A549 (cell line): ENCODE measurements at places on chromosomes 6 and 20. TPM values are rescaled to one million over a fixed set of nuclear protein-coding genes. Genes with fewer than 3 reads are reported as not detected.

The PRDM13 gene
- polyA plus RNA-seq: 0.41 to 0.59 TPM (median 0.44 TPM) in 3 replicates

GRCh38 chr6:92989656-92990055 is 429.7 kb downstream of the EPHA7 start:
- DNase-seq: no peak

GRCh38 chr6:13425943-13426931 is 61.2 kb downstream of the GFOD1 start:
- DNase-seq: no peak

DNA sequence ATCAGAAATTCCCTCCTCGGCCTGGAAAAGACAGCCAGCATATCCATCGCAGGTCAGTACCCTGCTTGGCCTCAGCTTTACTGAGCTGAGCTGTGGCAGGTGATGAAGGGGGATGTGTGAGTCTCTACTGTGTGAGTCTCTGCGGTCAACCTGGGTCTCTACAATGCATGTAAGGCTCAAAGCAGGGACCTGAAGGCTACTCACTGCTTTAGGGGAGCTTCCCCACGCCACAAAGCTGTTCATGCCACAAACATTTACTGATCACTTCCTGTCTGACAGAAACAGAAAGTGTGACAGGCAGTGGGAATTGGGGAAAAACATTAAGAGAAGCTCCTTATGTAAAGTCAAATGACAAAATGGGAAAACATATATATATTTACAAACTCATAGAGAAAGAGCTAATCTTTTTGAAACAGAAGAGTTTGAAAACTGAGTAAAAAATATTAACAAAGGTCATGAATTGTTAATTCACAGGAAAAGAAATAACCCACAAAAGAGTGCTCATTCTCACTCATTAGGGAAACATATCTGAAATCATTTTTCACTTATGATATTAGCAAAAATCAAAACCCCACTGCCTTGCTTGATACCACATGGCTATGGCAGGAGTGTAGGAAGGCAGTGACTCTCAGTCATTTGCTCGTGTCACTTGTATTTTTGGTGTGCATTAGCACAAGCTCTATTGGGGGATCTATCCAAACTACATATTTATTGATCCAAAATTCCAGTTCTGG is 5.8 kb downstream of the BTN3A3 start:
- no peak for DNase-seq

- no peak for DNase-seq
Observed at GRCh38 chr6:161094955-161095354, 103.4 kb downstream of the MAP3K4 start.

GRCh38 chr6:129507846-129508245 is 202.1 kb downstream of the ARHGAP18 start:
- no peak for DNase-seq

The DEFB124 gene
- polyA plus RNA-seq: 0.18 TPM in 1 of 3 replicates, not detected in the others

The SLC16A10 gene
- 0.07 to 0.44 TPM (median 0.27 TPM) in 3 replicates for polyA plus RNA-seq

- DNase-seq: no peak
Observed at GRCh38 chr6:10595731-10596664, 74.8 kb downstream of the GCNT2 start.

The ACOT8 gene
- polyA plus RNA-seq: 12.6 to 14.7 TPM (median 14.0 TPM) in 3 replicates

- no peak for DNase-seq
Observed at GRCh38 chr6:21337263-21337662, 256.3 kb upstream of the SOX4 start.

- DNase-seq: no peak
Observed at GRCh38 chr6:111239461-111239860, 152.2 kb downstream of the SLC16A10 start.

- DNase-seq: no peak
Observed at GRCh38 chr6:112176175-112176574, 78.2 kb downstream of the LAMA4 start.

The OR2H1 gene
- polyA plus RNA-seq: not detected in 3 replicates

The ADGRG6 gene
- 53.9 to 61.1 TPM (median 55.4 TPM) in 3 replicates for polyA plus RNA-seq
